ENCODE measurements at places on chromosomes 3 and 15. TPM values are rescaled to one million over a fixed set of nuclear protein-coding genes. Genes with fewer than 3 reads are reported as not detected.

Gene LNP1
- total RNA-seq, result 3.2 TPM

Gene MYRIP
- 1.3 TPM for total RNA-seq

Gene RHOV
- 0.15 TPM for total RNA-seq

Gene TM2D3
- total RNA-seq, result 29.6 TPM

Gene SCN11A
- total RNA-seq, result not detected

Gene UROC1
- not detected for total RNA-seq

Gene NANOGP8
- not detected for total RNA-seq

Gene IQCF5
- total RNA-seq, result not detected

Gene PRSS50
- not detected for total RNA-seq

Gene SERINC4
- not detected for total RNA-seq

Gene ARHGAP31
- 22.9 TPM for total RNA-seq

Gene AGTR1
- total RNA-seq, result under 0.01 TPM

Gene TBC1D21
- not detected for total RNA-seq

Gene ALDH1L1
- total RNA-seq, result not detected

Gene EEF1AKMT4
- 3.6 TPM for total RNA-seq

Gene CHDH
- under 0.01 TPM for total RNA-seq

Gene SLC22A13
- not detected for total RNA-seq

Gene HES1
- total RNA-seq, result 42.6 TPM

Gene GRIP2
- total RNA-seq, result not detected

Gene GOLGA8M
- 1.9 TPM for total RNA-seq

Gene SPSB4
- under 0.01 TPM for total RNA-seq

Gene STAC
- not detected for total RNA-seq

Gene SOX14
- total RNA-seq, result not detected

Gene THUMPD3
- 39.5 TPM for total RNA-seq

Gene GOLGA8S
- total RNA-seq, result 0.15 TPM

Gene RETNLB
- total RNA-seq, result not detected

Gene C3orf85
- total RNA-seq, result not detected

Gene HIGD1A
- 197 TPM for total RNA-seq

Gene PRRT3
- 0.97 TPM for total RNA-seq

Gene LSAMP
- total RNA-seq, result 0.15 TPM

Gene SNX22
- 0.76 TPM for total RNA-seq

Gene CTNNB1
- total RNA-seq, result 1,111 TPM

Gene AHSG
- not detected for total RNA-seq

Gene ARL14
- total RNA-seq, result not detected
